Activated effector memory CD4-positive, alpha-beta T cell treated with anti-CD3 and anti-CD28 coated beads, Interleukin-2, amount 50 U/mL, for 16 hours (primary cell): ENCODE measurements at places on chromosomes 5 and 9.

GRCh38 chr9:3467593-3468219, 58.1 kb downstream of the RFX3 start:
- DNase-seq = peak; percentile 83

GRCh38 chr9:115930472-115930871, 223.1 kb upstream of the PAPPA start:
- DNase-seq = no peak

- no peak for DNase-seq
Observed at GRCh38 chr5:159975462-159976019, 33.4 kb upstream of the TTC1 start.

- no peak for DNase-seq
Observed at GRCh38 chr5:66224274-66224673, 80.2 kb downstream of the SREK1 start.

- DNase-seq = no peak
Observed at GRCh38 chr9:82940376-82940775, 122.6 kb downstream of the RASEF start.

DNA sequence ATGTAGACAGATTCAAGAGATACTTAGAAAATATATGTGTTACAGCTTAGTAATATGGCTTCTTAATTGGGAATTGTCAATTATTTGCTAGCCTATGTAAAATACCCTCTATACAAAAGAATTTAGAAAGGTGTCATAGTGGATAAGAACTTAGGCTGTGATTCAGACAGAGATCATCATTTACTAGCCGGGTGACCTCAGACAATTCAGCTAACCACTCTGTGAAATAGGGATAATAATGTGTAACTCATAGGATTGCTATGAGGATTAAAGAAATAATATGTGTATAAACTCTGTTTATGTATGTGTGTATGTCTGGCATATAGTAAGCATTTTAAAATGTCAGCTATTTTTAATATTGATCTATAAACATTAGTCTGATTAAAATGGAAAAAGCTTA, 5.9 kb upstream of the LARS1 start:
- DNase-seq = no peak

DNA sequence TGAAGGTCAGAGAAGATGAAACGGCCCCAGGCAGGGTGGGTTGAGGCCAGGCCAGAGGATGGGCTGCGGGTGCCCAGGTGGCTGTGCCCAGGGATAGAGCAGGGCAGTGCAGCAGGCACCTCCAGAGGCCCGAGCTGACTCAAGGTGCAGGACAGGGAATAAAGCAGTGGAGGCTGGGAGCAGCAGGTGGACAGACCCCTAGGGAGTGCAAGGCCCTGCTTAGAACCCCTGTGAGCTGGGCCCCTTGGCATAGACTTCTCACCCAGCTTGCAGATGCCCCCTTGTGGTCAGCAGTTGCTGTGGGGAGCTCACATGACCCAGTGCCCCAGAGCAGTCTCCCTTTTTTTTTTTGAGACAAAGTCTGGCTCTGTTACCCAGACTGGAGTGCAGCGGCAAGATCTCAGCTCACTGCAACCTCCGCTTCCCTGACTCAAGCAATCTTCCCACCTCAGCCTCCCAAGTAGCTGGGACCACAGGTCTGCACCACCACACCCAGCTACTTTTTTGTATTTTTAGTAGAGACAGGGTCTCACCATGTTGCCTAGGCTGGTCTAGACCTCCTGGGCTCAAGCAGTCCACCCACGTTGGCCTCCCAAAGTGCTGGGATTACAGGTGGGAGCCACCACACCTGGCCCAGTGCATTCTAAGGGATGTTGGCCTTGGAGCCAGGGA, 118.8 kb downstream of the WNK2 start:
- peak; percentile 83 for DNase-seq

- no peak for DNase-seq
Observed at GRCh38 chr5:91243852-91244251, 139.3 kb downstream of the ARRDC3 start.

DNA sequence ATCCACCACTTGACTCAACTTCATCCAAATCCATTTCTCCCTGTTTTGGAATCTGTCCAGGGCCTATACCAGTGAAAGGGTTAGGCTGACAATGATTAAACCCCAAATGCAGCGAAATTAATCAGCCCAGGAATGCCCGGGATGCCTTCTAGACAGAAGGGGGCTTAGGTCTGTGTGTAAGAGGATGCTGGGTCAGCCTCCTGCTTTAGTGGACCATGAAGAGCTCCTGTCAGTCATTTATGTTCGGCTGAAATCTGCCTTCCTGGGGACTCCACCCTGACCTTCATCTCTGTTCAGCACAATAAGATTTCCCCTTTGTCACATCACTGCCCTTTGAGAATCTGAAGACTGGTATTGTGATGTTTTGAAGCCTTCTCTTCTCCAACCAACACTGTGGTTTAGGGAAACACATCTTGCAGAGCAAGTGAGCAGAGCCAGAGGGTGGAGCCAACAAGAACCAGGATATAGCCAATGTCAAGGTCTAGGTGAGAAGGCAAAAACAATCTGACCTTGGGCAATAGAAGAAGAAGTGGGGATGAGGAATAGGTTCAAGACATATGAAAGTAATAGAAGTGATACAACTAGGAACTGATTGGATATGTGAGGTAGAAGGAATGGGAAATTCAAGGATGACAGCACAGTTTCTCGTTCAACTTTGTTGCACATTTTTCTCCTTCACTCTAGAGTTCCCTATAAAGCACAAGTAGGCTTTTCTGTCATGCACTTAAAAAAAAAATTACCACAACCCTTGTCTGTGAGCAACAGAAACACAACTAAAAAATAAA, 234.4 kb downstream of the ARHGAP26 start:
- no peak for DNase-seq

DNA sequence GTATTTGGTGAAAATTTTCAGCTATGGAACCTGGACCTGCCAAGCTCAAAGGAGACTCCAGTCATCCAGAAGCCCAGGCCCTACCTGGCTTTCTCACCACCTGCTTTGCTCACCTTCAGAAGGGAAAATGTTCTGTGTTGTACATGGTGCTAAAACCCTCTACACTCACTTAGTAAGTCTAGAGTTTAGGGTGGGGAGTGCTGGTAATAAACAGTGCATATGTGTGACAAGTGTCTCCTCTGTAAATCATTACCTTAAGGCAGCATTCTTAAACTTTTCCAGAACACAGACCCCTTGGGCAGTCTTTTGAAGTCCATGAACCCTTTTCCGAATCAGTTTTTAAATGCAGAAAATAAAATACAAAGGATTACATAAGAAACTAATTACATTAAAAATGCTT, 248.8 kb upstream of the PIK3R1 start:
- DNase-seq = no peak

DNA sequence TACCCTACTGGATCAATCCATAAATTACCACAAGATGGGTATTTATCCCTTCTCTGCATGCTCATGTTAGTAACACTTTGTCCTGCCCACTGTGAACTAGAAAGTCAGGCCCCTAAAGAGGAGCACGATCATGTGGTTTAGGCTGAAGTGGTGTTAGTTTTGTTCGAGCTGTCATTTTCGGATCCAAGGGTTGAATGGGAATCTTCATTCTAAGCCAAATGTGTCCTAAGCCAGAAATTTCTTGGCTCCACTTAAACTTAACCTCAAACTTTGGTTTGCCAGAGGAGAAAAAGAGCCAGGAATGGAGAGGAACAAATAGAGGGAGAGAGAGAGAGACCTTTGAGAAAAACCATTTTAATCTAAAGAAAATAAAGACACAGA, 837.7 kb upstream of the ZNF608 start:
- no peak for DNase-seq

- no peak for DNase-seq
Observed at GRCh38 chr9:126880226-126880946, 19.9 kb downstream of the ZBTB34 start.

DNA sequence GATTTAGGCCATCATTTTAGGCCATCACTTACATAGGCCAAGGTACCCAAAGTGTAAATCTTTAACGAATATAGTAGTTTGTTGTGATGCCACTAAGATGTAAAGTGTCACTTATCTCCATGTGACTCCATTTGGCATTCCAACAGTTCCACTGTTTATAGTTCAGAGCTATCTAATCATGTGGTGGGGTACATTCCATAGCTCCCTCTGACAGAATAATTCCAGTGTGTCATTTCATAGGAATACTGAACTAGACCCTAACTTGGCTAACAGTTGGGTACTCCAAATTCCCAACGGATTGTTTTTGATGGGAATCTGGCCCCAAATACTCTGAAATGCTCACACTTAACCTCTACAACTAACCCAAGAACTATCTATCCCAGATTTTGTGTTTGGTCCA, 76.7 kb upstream of the FST start:
- no peak for DNase-seq

- DNase-seq = no peak
Observed at GRCh38 chr9:108073823-108074222, 584.3 kb upstream of the KLF4 start.

DNA sequence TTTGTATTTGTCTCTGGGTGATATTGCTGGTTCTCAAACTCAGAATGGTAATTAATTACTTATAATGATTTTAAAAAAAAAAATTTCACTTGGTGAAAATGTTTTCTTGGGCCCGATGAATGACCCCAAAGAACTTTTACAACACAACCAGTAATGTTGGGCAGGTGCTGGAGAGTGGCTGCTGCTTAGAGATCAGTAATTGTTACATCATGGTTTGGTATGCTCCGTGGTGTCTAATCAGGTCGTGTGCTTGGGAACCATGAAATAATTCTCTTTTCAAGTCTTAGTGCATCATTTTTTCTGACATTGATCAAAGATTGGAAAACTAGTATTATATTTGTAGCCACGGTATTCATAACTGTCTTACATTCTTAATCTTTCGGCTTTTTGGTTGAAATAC, 29.3 kb downstream of the PCBD2 start:
- DNase-seq = no peak

GRCh38 chr9:87402537-87402936, 95.1 kb upstream of the DAPK1 start:
- no peak for DNase-seq

DNA sequence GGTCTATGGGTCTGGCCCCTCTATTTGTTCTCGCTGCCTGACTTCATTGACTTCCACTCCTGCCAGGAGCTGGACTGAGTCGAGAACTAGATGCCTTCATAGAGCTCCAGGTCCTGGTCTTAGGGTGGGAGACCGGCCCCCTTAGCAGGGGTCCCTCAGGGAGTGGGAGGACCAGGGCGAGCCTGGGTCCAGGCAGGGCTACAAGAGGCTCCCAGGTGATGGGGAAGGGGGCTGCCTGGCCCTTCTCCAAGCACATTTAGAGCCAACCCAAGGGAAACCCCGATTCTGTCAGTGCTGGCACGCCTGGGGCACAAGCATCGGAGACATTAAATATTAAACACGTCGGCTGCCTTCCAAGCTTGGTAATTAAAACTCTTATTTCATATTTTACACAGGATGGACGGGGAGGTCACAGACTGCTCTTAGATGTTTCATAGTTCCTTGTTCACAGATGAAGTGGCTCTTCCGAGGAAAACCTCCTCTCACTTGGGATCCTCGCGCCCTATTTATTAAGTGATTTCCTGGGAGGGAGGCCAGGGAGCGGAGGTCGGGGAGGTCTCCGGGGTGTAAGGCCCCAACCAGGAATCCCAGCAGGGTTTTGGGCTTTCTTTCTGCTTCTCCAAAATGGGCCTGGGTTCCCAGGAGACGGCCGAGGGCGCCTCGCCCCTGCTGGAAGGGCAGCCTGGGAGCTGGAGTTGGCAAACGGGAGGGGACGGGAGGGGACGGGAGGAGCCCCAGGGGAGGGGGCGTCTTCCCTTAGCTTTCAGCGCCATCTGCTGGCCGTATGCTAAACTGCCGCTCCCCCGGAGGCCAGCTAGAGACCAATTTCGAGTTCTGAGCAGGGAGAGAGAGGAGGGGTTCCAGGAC, 23.4 kb upstream of the ZBTB43 start:
- peak; percentile 94 for DNase-seq

DNA sequence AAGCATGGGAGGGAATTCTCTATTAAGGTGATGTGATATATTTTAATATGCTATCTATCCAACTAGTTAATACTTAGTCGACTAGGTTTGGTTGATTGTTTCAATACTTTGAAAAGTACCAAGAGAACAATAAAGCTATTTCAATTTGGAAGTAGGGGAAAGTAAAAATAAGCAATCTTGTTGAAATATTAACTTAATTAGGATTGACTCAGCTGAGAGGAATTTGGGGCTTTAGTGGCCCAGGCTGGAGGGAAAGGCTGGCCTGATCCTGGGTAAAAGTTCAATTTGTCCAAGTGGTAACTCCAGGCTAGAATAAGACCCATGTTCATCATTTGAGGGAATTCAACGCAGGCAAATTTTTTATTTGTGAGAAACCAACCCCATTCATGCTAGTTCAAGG, 48.6 kb downstream of the NMUR2 start:
- DNase-seq = no peak

DNA sequence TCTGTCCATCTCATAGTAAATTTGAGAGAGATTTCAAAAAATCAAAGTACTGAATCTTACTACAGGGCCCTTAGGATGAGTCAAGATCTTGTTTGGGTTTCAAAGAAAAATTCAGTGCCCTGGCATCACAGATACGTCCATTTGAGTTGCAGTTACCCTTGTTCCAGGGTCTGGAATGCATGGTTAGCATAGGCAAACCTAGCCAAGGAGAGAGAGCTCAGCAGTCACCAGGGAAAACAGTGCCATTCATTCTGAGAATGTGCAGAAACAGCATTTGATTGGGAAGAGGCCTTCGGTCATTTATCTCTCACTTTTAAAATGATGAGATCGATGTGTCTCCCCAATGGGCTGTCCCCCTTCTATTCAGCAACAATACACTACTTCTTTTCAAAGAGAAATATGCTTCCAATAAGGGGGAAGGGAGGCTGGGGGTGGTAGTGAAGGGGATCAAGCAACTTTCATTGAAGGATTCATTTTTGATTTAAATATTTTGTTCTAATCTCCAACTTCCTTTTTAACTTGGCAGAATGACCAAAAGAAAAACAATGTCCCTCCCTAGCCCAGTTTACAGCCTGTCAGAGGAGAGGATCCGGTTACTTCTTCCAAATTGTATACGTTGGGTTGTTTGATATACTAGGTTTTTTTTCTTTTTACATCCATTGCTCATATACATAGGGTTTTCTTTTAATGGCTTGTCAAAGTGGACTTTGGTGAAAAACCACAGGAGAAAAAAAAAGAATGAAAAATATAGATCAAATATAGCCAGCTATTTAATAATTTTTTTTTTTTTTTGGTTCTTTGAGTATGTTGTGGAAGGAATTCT, 491.1 kb downstream of the CCDC171 start:
- DNase-seq = no peak

GRCh38 chr9:91312717-91313325, 48.9 kb downstream of the AUH start:
- no peak for DNase-seq

- no peak for DNase-seq
Observed at GRCh38 chr5:43190755-43191603, 1.0 kb upstream of the NIM1K start.
